ENCODE measurements at places on chromosomes 5 and 9.
A peak's percentile ranks its signal among the peaks of the same experiment; 100 is the strongest.

DNA sequence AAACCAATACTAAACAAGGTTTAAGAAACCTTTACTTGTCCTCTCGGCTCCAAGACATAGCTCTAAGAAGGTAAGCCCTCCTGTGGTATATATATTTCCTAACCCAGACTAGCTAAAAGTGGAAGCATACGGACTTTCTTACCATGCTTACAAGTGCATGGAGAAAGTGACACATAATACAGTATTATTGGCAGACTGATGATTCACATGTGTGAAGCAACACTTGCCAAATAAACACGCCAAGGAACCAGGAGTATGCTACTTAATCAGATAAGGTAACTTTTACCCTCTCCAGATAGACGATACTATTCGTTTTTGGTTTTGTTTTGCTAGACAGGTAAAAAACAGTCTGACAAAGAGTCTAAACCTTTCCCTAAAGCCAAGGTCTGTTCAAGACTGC lies 264.1 kb downstream of the MLLT3 start:
- H3K4me1 ChIP-seq = peaks cover 11% of the 10 kb centered on the region
- DNase-seq = no peak
- H3K27ac ChIP-seq = no peak overlapping the region
- H3K4me3 ChIP-seq = no peak overlapping the region
- no peaks in the 10 kb centered on the region for H3K27me3 ChIP-seq
- H3K36me3 ChIP-seq = peaks cover 5% of the 10 kb centered on the region

DNA sequence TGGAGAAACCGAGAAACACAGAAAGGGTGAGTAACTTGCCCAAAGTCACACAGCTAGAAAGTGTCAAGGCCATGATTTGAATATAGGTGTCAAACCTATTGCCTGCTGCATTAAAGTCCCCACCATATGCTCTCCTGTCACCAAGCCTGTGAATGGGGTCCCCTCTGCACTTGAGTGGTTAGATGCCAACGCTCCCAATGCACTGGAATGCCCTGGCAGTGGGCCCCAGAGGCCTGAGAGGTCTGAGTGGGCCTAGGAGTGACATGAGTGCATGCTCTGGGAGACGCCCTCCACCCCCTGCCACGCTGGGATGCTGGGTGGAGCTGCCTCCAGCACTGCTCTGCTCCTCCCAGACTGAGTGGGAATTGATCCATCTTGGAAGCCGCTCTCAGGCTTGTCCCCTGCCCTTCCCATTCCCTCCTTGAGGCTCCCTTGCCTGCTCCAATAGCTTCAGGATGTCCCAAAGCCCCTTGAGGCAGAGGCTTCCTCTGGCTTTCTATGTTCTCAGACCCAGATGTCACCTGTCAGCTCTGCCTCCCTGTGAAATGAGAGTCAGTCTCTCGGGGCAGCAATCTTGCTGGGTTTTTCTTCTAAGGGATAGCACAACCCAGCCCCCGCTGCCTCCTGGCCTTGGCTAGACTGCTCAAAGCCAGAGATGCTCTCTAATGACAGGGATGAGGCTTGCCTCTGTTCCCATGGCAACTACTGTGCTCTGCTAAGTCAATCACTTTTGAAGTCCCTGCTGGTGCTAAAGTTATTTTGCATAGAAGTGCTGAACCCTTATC lies 6.6 kb upstream of the ARSI start:
- no peak overlapping the region for H3K27ac ChIP-seq
- no peaks in the 10 kb centered on the region for H3K36me3 ChIP-seq
- H3K4me3 ChIP-seq = no peak overlapping the region
- peaks cover 3% of the 10 kb centered on the region for H3K27me3 ChIP-seq

DNA sequence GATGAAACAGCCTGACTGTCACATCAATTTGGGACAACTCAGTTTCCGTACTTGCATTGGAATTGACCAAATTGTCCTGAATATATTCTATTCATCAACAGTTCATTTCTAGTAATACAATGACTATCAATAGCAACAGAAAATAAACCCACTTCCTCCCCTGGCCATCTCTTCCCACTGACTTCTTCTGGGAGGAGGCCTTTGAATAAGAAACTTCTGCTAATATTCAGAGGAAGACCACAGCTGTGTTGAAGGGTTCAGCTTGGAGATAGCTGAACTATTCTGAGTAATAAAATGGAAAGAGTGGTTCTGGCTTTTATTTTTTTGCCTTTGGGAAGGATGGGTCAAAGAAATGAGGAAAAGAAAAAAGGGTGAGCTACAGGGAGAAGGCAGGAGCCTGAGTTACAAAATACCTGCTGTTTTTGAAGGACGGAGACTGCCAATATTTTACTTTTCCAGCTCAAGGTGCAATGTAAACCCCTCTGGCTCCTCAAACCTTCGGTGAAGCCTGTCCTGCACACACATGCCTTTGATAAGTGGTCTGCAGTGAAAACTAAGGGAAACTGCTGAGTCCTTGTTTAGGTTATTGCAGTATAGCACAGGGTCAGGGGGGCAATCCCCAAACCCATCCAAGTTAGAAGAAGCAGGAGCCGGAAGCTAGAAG lies 29.9 kb downstream of the FYB1 start:
- DNase-seq = no peak
- no peak overlapping the region for H3K4me3 ChIP-seq
- H3K27me3 ChIP-seq = no peaks in the 10 kb centered on the region
- no peak overlapping the region for H3K27ac ChIP-seq
- no peaks in the 10 kb centered on the region for H3K36me3 ChIP-seq

DNA sequence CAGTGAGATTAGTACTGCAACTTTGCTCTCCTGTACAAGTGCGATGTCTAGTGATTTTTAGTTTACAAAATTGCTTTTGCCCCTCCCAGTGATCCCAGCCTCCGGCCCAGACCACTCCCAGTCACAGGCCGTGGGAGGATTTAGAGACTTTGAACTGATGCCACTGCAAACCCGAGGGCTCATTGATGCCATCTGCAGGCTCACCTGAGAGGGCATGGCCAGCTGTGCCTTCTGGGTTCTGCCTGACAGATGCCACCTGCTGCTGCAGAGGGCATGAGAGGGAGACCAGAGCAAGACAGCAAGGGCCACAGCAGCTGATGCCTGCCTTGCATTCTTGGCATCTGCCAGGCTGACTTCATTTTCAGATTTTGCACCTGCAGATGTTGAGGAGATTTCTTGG lies 593.8 kb downstream of the CDK5RAP2 start:
- no peaks in the 10 kb centered on the region for H3K27me3 ChIP-seq
- no peak overlapping the region for H3K27ac ChIP-seq
- no peak for DNase-seq
- H3K4me1 ChIP-seq = no peaks in the 10 kb centered on the region
- H3K36me3 ChIP-seq = no peaks in the 10 kb centered on the region

DNA sequence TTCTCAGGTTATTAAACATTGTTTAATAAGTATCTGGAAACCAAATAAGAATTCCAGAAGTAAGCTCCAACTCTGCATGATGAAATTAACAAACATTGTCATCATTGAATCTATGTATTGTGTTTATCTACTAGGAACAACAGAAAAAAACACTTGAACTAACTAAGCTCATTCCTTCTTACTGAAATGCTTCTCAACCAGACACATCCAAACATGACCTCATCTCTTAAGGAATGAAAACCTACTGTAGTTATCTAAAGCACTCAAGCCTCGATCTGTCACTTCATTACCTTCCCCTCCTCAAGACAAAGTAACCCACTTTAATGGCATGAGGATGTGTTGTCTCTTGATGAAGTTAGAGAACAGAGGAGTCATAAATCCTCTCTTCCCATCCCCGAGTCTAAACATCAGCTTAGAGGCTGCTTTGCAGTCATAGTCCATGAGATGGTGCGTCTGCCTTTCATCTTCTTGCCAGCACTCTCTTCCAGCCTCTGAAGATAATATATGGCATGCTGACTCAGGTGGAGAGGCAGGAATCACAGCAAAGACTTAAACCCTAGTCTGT lies 86.5 kb downstream of the CEMIP2 start:
- H3K4me1 ChIP-seq = peaks cover 59% of the 10 kb centered on the region
- H3K27me3 ChIP-seq = no peaks in the 10 kb centered on the region
- H3K27ac ChIP-seq = peak overlapping the region; percentile 55
- DNase-seq = no peak
- H3K4me3 ChIP-seq = no peak overlapping the region
- peaks cover 26% of the 10 kb centered on the region for H3K36me3 ChIP-seq
